KBM-7 (cell line): ENCODE measurements at places on chromosomes 16 and 17.

- DNase-seq = no peak
Observed at GRCh38 chr17:81599719-81600486, 37.0 kb downstream of the NPLOC4 start.

- DNase-seq = peak; percentile 91
Observed at GRCh38 chr16:57591086-57591869, 37.2 kb upstream of the ADGRG1 start.

- DNase-seq = no peak
Observed at GRCh38 chr17:14091367-14091766, 22.1 kb downstream of the COX10 start.

- peak; percentile 5 for DNase-seq
Observed at GRCh38 chr17:56290101-56290801, 137.0 kb downstream of the ANKFN1 start.

DNA sequence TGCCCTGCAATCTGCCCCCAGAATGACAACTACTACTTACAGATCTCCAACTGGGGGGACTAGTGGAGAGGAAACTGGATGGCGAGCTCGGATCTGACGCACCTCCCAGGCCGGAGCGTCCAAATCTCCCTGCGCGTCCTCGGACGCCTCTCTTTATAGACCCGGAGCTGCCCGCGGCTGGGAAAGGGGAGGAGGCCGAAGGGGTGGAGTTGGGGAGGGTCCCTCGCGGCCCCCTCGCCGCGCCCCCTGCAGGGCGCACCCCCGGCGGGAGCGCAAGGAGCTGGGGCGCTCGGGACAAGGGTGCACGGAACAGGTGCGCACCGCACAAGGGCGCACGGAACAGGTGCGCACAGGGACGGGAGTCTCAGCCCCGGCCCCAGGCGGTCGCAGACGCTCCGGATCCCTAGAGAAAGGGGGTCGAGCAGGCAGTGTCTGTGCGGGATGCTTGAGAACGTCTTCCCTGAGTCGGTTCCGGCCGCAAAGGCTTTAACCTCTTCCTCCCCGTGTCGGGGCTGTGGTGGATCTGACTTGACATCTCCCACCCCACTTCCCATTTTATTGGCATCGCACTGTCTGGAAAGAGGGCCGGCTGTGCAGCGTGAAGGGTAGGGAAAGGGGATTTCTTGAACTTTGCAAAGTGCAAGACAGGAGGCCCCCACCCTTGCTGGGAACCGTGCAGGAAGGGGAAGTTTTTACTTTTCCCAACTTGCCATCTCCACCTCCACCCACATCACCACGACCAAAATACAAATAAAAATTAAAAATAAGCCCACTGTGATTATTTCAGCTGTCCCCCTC, at the start of gene MYH11:
Gene MYH11, minus strand, starts transcription at position 128 of the 798 bp plus-strand sequence. CDS start 18,776 bp downstream, outside the sequence.
- no peak for DNase-seq

- no peak for DNase-seq
Observed at GRCh38 chr17:64978138-64978537, 58.9 kb upstream of the LRRC37A3 start.

- no peak for DNase-seq
Observed at GRCh38 chr17:45020354-45021138, 30.9 kb downstream of the DCAKD start.

DNA sequence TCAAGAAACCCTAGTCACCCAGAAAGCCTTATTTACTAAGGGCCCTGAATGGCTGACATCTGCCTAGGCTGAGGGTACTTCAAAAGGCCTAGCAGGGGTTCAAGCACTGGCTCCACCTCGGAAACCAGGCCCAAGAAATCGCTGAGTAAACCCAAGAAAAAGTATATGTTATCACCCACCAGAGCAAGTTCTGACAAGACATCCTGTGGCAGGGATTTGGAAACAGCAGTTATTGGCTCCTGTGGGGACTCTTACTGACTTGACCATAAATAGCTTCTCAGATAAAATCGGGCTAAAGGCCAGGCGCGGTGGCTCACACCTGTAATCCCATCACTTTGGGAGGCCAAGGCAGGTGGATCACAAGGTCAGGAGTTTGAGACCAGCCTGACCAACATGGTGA, 12.2 kb downstream of the ATP6V0D1 start:
- DNase-seq = no peak

DNA sequence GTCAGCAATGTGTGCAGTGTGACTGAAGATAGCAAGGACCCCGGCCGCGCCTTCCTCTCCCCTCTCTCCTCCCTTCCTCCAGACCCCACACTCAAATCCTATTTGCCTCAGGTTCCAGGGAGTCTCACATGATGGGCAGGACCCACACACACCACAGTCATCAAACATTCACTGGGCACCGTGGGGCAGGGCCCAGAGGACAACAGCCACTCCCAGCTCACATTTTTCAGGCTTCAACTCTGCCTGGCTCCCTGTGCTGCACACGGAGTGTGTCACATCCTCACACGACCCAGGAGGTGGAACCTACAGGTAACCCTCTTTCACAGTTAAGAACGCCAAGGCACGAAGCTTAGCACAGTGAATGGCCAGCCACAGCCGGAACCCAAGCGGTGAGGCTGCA, 30.5 kb downstream of the PEMT start:
- DNase-seq = no peak

- peak; percentile 83 for DNase-seq
Observed at GRCh38 chr17:31008374-31009041, 37.7 kb downstream of the RNF135 start.

DNA sequence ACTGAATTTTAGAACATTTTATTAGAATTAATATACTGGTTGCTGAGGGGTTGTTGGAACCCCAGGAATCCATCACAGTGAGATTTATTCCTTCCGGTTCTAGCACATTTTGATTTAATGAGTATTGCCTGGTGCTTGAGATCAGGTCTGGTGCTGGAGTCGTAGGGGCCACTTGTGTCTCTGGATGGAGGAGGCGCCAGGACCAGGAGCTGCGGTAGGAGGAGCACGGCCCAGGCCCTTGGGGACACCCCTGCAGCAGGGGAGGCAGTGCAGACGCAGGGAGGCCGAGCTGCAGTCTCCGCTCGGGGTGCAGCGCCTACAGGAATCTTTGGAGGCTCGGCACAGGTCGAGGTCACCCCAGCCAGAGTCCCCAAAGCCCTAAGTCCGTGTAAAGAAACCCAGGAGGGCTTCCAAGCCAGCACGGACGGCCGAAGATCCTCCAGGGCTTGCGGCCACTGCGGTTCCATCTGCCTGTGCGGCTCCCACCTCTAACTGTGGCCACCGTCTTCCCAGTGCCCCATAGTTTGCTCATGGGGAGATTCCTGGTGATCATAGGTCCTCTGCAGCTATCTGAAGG, 66.2 kb upstream of the CREBBP start:
- DNase-seq = no peak

GRCh38 chr16:30837904-30838303, 50.9 kb upstream of the ZNF629 start:
- DNase-seq = no peak

DNA sequence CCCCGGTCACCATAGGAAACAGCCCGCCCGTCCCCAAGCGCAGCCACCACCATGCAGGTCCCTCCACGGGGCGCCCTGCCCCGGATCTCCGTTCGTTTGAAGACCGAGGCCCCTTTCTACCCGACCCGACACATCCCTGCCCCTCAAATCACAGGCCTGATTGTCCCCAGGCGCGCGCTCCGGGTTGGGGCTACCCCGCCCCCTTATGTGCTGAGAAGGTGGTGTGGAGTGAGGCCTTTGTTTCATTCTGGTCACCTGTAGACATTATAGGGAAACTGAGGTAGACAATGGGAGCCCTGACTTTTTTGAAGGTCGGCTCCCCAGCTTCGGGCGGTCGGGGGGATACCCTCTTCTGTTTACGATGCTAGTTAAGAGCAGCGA, 763 bp upstream of the ACTG1 start:
- DNase-seq = peak; percentile 69

DNA sequence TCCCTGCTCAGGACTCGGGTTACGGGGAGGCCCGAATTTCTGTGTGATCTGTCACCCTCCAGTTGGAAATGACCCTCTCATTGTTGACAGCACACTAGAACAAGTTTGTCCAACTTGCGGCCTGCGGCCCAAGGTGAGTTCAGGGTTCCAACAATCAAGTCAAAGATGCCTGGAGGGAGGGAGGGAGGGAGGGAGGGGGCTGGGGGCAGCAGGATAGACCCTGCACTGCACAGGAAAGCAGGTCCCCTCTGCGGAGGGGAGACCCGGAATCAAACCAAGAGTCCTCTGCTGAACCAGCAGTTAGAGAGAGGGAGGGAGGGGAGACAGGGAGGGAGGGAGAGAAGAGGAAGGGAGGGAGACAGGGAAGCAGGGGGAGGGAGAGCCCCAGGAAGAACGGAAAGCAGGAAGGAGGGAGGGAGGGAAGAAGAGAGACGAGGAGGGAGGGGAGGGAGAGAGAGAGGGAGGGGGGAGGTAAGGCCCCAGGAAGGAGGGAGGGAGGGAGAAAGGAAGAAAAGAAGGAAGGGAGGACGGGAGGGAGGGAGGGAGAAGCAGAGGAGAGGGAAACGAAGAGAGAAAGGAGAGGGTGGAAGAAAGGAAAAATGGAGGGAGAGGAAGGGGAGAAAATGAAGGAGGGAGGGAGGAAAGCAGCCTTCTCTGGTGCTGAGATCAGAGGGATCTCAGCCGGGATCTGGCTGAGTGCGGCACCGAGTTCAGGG, 96.7 kb upstream of the CDH5 start:
- no peak for DNase-seq

DNA sequence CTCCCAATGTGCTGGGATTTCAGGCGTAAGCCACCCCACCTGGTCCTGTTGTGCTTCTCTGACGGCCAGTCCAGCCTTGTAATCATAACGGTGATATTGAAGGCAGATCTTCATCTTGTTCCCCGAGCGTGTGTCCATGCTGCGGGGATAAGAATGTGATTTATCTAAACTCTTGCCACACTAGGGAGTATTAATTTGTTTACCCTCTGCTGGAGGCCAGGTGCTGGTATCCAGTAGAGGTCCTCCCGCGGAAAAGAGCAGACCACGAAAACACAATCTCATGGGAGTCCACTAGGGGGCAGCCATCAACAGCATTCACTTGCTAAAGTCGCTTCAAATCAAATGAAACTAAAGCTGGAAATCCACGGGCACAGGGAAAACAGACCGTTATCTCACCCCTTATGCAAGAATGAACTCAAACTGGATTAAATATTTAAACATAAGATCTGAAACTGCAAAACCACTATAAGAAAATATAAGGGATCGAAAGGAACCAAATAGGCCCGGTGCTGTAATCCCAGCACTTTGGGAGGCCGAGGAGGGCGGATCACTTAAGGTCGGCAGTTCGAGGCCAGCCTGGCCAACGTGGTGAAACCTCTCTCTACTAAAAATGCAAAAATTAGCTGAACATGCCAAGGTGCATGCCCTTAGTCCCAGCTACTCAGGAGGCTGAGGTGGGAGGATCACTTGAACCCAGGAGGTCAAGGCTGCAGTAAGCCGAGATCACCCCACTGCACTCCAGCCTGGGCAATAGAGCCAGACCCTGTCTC, 22.3 kb upstream of the RBBP6 start:
- peak; percentile 86 for DNase-seq

DNA sequence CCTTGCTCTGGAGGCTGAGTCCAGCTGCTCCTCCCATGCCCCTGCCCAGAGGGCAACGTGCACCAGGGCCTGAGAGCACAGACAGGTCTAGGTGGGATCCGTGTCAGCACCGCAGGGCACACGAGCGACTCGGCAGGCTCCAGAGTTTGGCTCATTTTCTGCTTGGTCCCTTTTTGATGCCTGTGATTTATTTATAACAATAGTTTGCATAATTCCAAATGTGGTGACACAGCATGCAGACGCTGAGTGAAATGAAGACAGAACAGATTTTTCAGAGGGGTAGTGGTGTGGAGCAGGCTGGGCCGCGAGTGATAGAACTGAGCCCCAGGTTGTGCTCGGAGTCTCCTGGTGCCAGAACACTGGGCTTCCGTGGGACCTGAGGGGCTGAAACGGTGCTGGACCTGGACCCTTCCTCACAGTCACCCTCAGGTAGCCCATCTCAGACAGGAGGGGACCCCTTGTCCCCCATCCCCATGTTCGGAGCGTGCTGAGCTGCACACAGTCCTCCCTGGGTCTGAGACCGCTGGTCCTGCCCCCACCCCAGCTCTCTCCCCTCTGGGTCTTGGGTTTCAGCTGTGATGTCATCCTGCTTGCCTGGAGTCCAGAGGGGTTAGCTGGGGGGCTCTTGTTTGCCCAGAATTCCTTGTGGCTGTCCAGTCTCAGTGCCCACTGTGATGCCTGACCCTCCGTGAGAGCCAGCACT, 95.9 kb downstream of the METRNL start:
- no peak for DNase-seq

GRCh38 chr17:73593249-73593965, 50.8 kb downstream of the SDK2 start:
- no peak for DNase-seq

GRCh38 chr16:70686376-70687101, 686 bp upstream of the MTSS2 start:
- no peak for DNase-seq

- DNase-seq = no peak
Observed at GRCh38 chr17:72359274-72359673, 238.5 kb downstream of the SOX9 start.

- DNase-seq = no peak
Observed at GRCh38 chr16:66107661-66108060, 258.8 kb upstream of the CDH5 start.

GRCh38 chr17:80967404-80967872, 24.2 kb upstream of the CHMP6 start:
- no peak for DNase-seq

DNA sequence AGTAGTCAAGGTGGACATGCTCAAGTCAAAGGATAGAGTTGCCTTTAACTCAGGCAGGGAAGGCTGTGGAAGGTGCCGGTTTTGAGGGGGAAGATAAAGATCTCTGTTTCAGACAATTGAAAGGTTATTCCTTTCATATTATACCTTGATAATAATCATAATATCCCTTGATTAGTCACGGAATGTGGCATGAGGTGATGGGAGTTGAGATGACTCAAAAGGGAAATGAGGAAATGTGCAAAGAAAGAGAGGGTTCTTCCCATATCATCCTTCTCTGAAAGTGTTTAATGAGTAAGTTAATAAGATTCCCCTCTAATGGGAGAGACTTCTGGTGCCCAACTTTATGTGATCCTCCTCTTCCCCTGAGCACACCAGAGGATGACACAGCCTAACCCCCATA, 43.1 kb upstream of the HS3ST2 start:
- no peak for DNase-seq

GRCh38 chr16:71895679-71896365, 491 bp downstream of the IST1 start:
- no peak for DNase-seq

- no peak for DNase-seq
Observed at GRCh38 chr16:79131321-79132075, 469.0 kb downstream of the MAF start.

GRCh38 chr16:86070484-86070883, 171.5 kb downstream of the IRF8 start:
- DNase-seq = no peak

- DNase-seq = no peak
Observed at GRCh38 chr17:42651392-42651791, 7.7 kb upstream of the TUBG2 start.
